ENCODE measurements at places on chromosomes 16 and 17.

DNA sequence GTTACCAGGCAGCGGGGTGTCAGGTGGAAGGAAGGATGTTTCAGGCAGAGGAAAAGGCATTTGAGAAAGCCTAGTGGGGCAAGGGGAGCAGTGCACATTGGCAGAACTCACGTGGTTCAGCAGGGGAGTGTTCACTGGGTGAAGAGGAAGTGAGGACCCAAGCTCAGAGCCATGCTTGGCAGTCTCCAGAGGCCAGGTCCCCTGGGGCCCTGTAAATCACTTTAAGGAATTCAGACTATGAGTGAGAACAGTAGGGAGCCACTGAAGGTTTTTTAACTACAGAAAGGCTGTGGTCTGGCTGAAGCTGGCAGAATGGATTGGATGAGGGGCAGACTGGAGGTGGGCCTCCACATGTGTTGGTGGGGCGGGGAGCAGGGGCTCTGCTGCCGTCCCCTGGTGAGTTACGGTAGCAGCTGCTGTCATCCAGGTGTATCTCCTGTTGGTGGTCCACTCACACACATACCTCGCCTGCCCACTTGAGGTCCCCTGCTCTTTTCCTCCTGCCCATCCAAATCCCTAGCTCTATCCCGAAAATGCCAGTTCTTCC lies 5.1 kb downstream of the CLEC16A start:
- DNase-seq, result peak; percentile 34

GRCh38 chr16:89409161-89409711 lies 81.1 kb downstream of the ANKRD11 start:
- DNase-seq, result no peak

- DNase-seq, result no peak
Measured at GRCh38 chr16:79838496-79839259, 238.1 kb upstream of the MAF start.

DNA sequence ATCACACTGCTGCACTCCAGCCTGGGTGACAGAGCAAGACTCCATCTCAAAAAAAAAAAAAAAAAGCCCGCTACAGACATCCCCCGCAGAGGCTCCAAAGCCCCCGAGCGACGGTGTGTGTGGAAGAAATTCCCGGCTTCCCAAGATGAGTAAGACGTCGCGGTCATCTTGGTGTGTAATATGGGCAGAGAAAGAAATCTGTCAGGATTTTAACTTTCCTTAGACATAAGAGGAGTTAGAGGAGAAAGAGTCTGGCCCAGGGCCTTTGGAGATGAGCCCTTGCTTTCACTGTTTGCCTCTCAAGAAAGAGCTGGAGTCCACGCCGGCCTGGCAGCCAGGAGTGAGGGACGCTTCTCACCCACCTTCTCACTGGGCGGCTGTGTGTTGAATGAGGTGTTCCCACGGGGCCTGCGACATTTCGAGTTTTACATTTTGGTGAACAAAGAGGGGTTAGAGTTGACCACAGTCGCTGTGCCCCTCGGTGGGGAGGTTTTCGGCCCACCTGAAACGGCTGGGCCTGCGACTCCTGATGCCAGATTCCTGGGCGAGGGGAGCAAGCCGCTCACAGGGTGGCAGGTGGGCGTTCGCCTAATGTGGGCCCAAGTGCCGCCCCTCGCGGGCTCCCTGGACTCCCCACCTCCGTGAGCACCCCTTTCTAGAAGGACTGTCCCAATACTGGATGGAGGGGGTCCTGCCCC lies 17.9 kb downstream of the C1QTNF1 start:
- DNase-seq, result no peak

DNA sequence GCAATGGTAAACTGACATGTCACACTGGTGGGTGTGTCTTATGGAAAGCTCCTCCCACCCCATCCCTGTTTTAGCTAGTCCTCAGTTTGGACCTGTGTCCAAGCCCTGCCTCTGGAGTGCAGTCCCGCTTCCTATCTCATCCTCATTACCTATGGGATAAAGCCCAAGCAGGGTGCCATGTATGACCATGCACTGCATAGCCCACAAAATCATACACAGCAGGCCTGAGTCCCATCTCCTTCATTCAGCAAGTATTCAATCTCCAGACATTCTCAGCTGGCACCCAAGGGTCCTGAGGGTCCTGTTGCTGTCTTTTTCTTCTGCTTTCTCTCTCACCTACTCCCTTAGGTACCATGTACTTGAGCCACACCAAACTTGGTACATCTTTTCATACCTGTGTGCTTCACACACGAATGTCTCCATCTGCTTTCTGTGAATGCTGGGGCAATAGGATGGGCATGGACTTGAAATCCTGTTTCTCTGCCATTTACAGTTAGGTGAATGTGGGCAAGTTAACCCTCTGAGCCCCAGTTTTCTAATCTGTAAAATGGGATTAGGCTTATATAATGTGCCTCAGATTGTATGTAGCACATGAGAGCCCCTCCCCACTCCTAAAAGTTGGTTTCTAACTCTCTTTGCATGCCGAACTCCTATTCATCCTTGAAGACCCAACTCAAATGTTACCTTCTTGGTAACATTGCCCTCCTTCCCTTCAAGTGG lies 28.5 kb downstream of the TNS4 start:
- no peak for DNase-seq

GRCh38 chr17:47230864-47231263 lies 21.7 kb downstream of the MYL4 start:
- DNase-seq, result no peak

- no peak for DNase-seq
Measured at GRCh38 chr17:28240688-28241340, 78.2 kb upstream of the TMEM97 start.

- DNase-seq, result no peak
Measured at GRCh38 chr17:67687511-67687910, 30.2 kb upstream of the NOL11 start.

- no peak for DNase-seq
Measured at GRCh38 chr17:57696050-57696449, 49.0 kb downstream of the CCDC182 start.

DNA sequence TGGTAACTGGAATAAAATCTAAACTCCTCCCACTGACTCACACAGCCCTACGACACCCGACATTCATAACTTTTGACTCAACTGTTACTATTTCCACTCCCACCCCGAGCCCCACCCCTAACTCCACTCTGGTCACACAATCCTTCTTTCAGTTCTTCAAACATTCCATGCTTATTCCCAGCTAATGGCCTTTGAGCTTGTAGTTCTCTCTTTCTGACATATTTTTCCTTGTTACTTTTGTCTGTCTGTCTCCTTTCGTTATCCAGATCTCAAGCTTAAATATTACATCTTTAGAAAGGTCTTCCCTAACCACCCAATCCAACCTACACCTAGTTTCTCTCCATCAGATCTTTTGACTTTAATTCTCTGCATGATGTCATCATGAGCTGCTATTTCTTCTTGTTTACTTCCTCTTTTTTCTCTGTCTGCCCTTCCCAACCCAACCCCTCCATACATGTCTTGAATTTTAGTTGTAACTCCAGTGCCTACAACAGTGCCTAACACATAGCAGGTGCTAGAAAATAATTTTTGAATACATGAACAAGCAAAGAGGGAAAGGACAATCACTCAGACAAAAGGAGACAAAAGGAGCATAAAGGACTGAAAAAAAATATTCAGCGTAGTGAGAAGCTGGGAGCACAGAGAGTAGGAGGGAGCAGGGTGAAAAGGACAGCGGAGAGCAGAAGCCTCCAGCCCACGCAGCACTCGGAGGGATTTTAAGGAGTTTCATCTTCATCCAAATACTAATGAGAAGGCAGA lies 65.2 kb upstream of the SMIM36 start:
- DNase-seq, result peak; percentile 22

DNA sequence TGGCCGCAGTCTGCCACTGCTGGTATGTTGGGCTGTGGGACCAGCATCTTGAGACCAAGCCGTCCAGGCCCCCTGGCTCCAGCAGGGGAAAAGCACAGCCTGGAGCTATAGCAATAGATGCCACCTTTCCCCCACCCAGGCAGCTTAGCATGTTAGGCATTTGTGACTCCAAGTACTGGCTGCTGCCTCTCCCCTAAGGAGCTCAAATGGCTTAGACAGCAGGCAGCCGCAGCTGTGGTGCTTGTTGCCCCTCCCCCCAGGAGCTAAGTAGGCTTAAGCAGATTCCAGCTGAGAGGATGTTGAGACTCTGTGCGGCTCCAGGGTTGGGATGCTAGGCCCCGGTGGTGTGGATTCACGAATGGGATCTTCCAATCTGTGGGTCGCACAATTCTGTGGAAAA lies 88.8 kb upstream of the ANKFN1 start:
- no peak for DNase-seq

GRCh38 chr17:9360677-9361081 lies 214.9 kb downstream of the STX8 start:
- DNase-seq, result no peak

- no peak for DNase-seq
Measured at GRCh38 chr16:68309799-68310198, 947 bp downstream of the SLC7A6OS start.

GRCh38 chr16:89873109-89873971 lies at the start of gene TCF25:
TSS of gene TCF25 (plus strand) at chr16:89873592. CDS start at chr16:89873668, 76 bp downstream.
- peak; percentile 85 for DNase-seq

DNA sequence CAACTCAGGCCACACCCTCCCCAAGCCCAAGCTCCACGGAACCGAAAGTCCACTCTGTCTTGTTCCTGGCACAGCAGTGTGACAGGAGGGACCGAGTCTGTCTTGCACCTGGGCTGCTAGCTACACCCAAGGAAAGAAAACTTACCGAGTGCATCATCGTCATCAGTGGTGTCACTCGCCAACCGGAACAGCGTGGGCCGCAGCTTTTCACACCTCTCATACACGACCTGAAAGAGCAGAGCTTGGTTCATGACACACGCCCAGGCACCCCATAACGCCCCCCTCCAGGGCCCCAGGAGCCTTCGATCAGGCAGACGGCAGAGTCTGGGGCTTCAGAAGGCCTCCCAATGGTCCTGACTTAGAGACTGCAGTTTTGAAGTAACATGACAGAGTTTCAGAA lies 27.5 kb downstream of the GGA2 start:
- no peak for DNase-seq

DNA sequence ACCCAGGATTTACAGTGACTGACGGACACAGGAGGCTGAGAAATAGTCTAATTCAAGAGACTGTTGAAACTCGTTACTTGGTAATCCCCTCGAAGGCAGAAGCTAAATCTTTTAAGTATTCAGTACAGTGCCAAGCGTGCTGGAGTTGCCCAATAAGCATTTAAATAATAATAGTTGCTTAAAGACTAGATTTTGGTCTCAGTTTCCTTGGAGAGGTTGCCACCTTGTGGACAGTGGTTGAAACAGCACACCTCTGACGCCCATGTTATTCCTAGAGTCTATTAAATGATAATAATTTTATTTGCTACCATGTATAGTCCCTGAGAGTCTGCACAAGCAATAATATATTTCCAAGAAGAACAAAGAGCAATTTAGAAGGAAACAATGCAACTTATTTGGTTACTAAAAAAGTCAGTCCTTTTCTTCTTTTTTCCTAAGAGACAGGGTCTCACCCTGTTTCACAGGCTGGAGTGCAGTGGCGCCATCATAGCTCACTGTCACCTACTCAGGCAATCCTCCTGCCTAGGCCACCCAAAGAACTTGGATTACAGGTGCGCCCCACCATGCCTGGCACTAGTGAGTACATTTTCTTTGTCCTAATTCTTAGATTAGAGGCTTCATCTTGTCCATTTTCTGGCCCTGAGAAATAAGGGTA lies 138.0 kb upstream of the NUDT7 start:
- no peak for DNase-seq

- DNase-seq, result no peak
Measured at GRCh38 chr17:17424552-17424951, 52.2 kb upstream of the MED9 start.

- DNase-seq, result no peak
Measured at GRCh38 chr17:4919511-4920047, 12.5 kb upstream of the GP1BA start.

GRCh38 chr17:1852327-1852726 lies 22.5 kb downstream of the RPA1 start:
- no peak for DNase-seq

DNA sequence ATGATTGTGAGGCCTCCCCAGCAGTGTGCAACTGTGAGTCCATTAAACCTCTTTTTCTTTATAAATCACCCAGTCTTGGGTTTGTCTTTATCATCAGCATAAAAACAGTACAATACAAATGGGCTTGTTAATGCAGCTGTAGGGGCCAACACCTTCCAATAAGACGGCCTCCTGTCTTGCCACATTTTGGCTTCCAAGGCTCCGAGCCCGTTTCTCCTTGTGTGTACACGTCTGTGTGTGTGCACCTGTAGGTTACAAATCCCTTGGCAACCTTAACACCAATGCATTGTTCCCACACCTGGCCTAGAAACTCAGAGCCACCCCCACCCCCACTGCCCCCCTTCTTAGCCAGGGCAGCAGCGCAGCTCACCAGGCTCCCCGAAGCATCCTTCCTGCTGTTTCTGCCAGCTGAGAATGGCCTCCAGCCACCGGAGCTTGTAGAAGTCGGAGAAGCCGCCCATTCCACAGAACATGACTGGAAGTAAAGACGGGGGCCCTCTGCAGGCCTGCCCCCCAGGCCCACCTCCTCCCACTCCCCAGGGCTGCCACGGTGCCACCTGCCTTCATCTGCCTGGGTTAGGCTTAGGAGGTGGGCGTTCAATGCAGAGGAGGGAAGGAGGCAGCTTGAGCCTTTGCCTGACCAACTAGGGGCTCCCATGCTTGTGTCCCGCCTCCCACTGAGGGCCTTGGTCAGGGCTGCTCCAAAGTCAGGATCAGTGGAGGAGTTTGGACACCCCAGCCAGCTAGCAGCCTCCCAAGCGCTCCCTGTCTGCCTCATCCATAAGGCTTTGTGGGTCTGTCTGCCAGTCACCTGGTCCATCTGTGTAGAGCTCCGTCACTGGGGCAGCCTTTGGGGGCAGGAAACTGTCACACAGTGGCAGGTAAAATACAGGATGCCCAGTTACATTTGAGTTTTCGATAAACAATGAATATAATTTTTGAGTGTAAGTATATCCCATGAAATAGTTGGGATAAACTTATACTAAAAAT lies 10.6 kb downstream of the C16orf89 start:
- DNase-seq, result no peak

GRCh38 chr17:55005520-55005919 lies 37.0 kb downstream of the STXBP4 start:
- no peak for DNase-seq

GRCh38 chr16:73304008-73304774 lies 256.3 kb upstream of the ZFHX3 start:
- no peak for DNase-seq

DNA sequence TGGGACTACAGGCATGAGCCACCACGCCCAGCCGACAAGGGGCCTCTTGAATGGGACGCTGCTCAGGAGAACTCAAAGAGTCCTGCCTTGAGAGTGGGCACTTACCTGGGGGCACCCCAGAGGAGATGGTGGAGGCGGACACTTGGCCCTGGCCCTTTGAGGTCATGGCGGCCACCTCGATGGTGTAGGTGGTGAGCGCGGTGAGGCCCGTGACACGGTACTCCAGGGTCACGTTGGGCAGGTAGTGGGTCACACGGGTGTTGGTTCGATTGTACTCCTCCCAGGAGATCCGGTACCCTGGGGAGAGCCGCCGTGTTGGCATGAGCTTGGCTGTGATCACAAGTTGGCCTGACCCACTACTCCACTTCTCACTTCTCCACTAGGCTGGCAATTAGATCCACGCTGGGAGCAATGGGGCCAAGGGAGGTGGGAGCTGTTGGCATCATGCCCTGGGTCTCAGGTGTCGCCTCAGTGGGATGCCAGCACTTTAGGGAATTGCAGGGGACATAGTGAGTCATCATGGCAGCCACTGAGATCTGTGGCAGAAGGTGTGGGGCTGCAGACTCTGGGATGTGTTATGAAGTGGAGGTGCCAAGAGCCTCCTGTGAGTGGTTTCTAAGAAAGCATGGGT lies 89.2 kb upstream of the CDC42EP4 start:
- no peak for DNase-seq

GRCh38 chr17:42617956-42618431 lies 8.5 kb downstream of the TUBG1 start:
- no peak for DNase-seq
